Esophagus muscularis mucosa (tissue), 4 donors: ENCODE measurements at places on chromosomes 16 and 17. TPM values are rescaled to one million over a fixed set of nuclear protein-coding genes. Genes with fewer than 3 reads are reported as not detected.

CNEP1R1 gene
- total RNA-seq: 18.7 TPM

HS3ST2 gene
- total RNA-seq: 1.7 TPM

CCL4 gene
- total RNA-seq: not detected

WNK4 gene
- total RNA-seq: 0.50 TPM

HS3ST3A1 gene
- total RNA-seq: 7.9 TPM

GRAP gene
- total RNA-seq: 3.3 TPM

DNAH17 gene
- total RNA-seq: not detected

SMIM5 gene
- 5.3 TPM for total RNA-seq

MT1X gene
- 1,221 TPM for total RNA-seq

SNF8 gene
- total RNA-seq: 96.5 TPM

ACSM2A gene
- total RNA-seq: 1.3 TPM

KRTAP9-4 gene
- not detected for total RNA-seq
